ENCODE measurements at places on chromosomes 1 and 21. TPM values are rescaled to one million over a fixed set of nuclear protein-coding genes. Genes with fewer than 3 reads are reported as not detected.

The MAP1LC3C gene
- not detected for total RNA-seq

The TBX15 gene
- total RNA-seq, result 0.15 TPM

DNA sequence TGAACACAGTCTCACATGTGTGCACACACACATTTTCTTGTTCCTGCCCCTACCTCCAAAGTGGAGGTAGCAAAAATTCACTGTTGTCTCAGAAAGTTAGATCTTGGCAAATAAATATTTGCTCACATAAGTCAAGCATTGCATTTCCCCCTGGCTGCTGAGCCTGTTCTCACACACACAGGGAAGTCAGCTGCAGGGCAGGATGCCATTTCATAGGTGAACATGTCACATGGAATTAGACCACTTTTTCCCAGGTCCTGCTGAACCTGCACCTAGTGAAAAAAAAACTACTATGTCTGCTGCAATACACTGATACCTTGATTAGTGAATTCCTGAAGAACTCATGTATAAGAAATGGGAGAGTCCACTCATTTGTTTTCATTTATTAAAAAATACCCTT lies 5.3 kb upstream of the CD55 start:
- no peak for DNase-seq
- H3K27ac ChIP-seq, result no peak overlapping the region
- no peak overlapping the region for H3K4me3 ChIP-seq
- H3K36me3 ChIP-seq, result no peaks in the 10 kb centered on the region
- peaks cover 19% of the 10 kb centered on the region for H3K4me1 ChIP-seq

- no peak for DNase-seq
- no peaks in the 10 kb centered on the region for H3K4me1 ChIP-seq
- H3K27ac ChIP-seq, result no peak overlapping the region
These were observed 9.4 kb downstream of the NCAM2 start for GRCh38 chr21:21007606-21008005.

The DNTTIP2 gene
- 62.1 TPM for total RNA-seq

DNA sequence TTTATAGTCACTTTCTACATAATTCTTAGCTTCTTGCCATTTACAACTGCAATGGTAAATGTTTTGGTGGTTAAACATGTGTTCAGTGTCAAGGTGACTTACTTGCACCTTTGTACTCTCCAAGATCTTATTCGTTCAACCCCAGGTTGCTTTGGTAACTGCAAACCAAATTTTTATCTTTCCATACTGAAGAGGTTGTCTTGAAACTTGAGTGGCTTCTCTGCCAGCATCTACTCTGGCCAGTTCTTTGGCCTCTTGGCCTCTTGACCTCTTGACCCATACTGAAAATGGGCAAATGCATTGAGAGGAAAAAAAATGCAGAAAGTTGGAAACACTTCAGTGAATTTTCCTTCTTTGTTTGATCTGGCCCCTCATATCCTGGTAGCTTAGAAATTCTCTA lies 88.0 kb upstream of the LRRC7 start:
- no peaks in the 10 kb centered on the region for H3K36me3 ChIP-seq
- no peaks in the 10 kb centered on the region for H3K4me1 ChIP-seq
- no peak for DNase-seq
- H3K27ac ChIP-seq, result no peak overlapping the region
- no peak overlapping the region for H3K4me3 ChIP-seq
- H3K27me3 ChIP-seq, result no peaks in the 10 kb centered on the region

DNA sequence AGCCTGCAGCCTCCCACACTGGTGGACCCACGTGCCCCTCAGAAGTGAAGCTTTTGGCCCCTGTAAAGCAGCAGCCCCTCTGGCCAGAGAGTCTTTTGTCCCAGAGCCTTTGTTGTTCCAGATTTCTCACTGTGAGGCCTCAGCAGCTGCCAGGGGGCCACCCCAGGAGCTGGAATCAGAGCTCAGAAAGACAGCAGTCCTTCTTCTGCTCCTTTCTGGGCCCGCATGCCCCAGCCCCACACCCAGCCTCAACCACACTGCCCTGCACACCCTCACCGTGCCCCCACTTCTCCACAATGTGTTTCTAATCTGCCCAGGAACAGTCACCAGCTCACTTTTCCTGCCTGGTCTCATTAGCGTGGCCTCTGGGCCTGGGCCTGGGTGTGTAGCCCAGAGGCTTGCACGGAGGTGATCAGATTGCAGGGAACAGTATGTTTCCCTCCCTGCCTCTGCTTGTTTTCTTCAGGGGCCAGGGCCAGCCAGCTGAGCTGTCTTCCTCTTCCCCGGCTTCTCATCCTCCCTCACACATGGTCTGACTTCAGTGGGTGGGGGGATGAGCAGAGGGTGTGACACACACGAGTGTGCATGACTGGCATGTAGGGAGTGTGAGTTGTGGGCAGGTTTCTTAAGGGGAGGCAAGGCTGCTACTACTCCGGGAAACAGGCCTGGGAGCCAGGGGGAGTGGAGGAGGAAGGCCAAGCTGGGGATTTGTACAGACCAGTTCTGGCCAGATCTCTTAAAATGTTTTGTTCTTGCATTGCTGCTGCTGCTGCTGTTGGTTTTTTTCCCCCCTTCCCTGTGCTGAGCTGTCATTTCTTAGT lies 82.5 kb upstream of the ZNF648 start:
- peaks cover 9% of the 10 kb centered on the region for H3K4me1 ChIP-seq
- no peaks in the 10 kb centered on the region for H3K36me3 ChIP-seq
- no peak overlapping the region for H3K27ac ChIP-seq
- no peaks in the 10 kb centered on the region for H3K27me3 ChIP-seq
- peak; percentile 9 for DNase-seq

- DNase-seq, result no peak
- no peak overlapping the region for H3K4me3 ChIP-seq
- no peak overlapping the region for H3K27ac ChIP-seq
- no peaks in the 10 kb centered on the region for H3K4me1 ChIP-seq
- no peaks in the 10 kb centered on the region for H3K27me3 ChIP-seq
- no peaks in the 10 kb centered on the region for H3K36me3 ChIP-seq
These were observed 35.6 kb downstream of the PTPN14 start for GRCh38 chr1:214515544-214516433.

- H3K27me3 ChIP-seq, result peaks cover 46% of the 10 kb centered on the region
- peaks cover 11% of the 10 kb centered on the region for H3K4me1 ChIP-seq
- no peaks in the 10 kb centered on the region for H3K36me3 ChIP-seq
- H3K27ac ChIP-seq, result no peak overlapping the region
- H3K4me3 ChIP-seq, result no peak overlapping the region
- DNase-seq, result no peak
These were observed 2.3 kb upstream of the MXRA8 start for GRCh38 chr1:1360506-1361169.

- H3K27ac ChIP-seq, result no peak overlapping the region
- no peaks in the 10 kb centered on the region for H3K36me3 ChIP-seq
- H3K4me1 ChIP-seq, result no peaks in the 10 kb centered on the region
- H3K4me3 ChIP-seq, result no peak overlapping the region
- H3K27me3 ChIP-seq, result no peaks in the 10 kb centered on the region
These were observed 28.5 kb downstream of the CCDC190 start for GRCh38 chr1:162832470-162832869.

All from B cell (primary cell).